NCI-H510A (cell line): ENCODE measurements at places on chromosomes 5 and 9.

DNA sequence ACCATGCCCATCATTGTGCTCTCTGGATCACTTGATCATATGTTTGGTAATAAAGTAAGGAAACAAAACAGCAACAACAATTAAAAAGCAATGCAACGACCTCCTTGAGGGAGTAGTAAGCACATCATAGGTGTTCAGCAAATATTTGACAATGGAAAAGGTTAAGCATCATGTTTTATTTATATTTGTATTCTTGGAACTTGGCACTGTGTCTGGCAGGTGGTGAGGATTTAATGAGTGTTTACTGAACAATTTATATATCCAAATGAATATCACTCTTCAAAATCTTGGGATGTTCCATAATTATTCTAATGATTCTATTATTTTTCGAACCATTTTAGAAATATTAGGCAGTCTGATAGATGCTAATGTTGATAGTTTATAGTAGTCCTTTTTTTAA is 6.2 kb downstream of the PIP5K1B start:
- DNase-seq = no peak

DNA sequence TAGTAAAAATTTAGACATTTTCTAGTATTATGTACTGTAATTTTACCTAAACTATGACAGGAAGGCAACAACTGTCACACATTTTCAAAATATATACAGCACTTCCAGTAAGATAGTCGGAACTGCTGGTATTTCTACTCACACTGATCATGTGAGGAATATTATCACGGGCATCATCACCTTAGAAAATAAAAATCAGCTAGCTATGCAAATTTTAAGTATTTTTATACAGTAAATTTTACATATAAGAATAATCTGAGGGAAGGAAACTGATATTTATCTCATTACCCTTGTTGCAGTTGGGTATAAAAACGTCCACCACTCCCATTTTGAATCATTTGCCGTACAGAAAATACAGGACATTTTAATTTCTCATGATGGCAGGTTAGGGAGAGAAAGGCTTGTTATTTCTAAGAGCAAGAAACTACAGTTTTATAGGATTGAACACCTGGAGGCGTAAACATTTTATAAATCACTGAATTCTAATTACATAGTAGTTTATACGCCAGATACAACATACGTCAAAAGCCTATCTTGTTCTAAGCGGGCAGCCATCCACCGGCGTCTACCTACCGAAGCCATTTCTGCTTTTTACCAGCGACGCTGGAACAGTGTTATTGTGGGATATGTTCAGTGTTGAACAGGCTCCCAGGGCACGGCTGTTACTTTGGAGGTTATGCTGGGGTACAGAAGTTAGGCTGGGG is 729 bp upstream of the TNPO1 start:
- DNase-seq = no peak

- no peak for DNase-seq
These were observed 17.1 kb downstream of the MTREX start for GRCh38 chr5:55324815-55325418.

DNA sequence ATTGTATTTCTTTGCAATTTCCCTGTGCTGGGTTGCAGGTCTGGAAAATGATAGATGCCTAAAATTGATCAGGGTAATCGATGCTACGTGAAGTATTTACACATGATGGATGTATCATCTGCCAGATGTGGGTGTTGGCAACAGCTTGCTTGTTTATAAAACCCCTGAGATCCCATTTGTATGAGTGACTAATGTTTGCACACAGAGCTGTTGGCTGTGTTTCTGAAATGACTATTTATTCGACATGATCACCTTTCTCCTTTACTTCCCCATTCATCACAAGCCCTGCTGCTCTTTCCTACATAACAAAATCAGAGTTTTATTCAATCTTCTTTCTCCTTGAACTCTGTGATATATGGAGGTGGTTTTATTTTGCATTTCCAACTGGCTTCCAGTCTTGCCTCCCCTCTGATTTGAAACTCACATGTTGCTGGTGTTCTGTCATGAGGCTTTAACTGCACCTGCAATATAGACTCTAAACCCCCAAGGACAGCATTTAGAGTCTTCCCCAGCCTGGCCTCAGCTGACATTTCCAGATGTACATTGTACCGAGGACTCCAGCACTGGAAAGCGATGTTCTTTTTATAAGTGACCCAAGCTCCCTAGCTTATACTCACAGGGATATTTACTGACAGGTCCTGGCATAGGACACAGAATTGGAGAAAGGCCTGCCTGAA is 50.7 kb upstream of the SHB start:
- no peak for DNase-seq

DNA sequence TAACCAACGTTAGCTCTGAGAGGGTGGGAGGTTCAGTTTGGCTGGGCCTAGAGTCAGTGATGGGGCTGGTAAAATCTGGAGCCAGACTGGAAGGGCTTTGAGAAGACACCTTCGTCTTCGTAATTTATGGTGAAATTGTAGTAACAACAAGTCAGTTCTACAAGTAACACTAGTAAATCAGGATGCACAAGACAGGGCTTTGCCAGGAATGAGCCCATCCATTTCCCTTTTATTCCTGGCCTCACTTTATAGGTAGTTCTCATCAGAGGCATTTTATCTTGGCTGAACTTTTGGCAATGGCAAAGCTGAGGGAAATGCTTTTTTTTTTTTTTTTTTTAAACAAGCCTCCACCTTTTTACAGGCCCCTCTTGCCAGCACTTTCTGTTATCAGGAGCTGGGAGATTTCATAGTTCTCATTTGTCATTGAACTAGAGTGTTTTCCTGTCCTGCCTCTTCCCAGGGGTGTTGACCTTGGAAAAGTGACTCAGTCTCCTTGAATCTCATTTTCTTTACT is 110.5 kb upstream of the KLF4 start:
- DNase-seq = no peak

DNA sequence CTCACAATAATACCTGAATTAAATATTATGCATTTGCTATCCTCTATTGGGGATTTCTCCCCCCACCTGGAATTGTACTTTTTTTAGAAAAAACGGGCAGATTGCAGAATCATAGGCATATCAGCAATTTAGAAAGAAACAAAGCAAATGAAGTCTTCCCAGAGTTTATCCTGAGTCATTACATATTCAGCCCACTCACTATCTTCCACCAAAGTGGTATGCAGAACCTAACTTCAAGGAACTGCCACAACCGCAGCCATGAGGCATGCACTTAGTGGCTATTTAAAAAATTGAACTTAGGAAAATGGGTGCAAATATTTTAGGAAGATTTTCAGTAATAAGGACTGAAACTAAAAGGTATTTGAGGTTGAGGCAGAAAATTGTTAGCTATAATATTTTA is 48.6 kb downstream of the UBAP1 start:
- no peak for DNase-seq

DNA sequence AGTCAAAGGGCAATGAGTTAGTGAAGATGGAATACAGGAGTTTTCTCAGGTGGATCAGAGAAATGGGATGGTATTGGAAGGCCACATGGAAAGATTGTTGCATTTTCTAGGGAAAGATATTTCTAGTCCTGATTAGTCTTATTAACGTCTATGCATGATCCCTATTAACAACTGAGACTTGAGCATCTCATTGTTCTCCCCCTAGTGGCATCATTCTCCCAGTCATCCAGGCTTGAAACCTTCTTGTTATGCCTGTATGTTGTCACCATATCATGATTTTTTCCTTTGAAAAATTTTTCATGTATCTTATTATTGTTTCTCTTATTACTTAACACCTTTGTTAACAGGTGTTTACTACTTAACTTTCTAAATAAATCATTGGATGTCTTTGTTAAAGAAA is 34.4 kb downstream of the KIF2A start:
- DNase-seq = no peak

GRCh38 chr9:94911986-94912635 is 185.6 kb downstream of the AOPEP start:
- no peak for DNase-seq

GRCh38 chr5:65892801-65893200 is 33.6 kb upstream of the ERBIN start:
- no peak for DNase-seq

DNA sequence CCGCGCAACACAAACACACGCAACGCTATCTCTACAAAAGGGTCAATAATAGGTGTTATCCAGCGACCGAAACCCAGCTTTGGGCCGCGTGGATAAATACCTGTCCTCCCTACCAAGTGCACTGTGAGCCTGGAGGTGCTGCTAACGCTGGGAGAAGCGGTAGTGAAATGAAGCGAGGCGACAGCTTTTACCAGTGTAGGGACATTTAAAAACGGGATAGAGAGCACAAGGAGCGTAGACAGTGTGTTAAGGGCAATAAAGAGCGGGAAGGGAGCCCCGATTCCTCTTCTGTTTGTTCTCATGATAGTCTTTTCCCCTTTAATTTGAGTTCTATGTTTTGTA is 421 bp upstream of the DEPDC1B start:
- no peak for DNase-seq

DNA sequence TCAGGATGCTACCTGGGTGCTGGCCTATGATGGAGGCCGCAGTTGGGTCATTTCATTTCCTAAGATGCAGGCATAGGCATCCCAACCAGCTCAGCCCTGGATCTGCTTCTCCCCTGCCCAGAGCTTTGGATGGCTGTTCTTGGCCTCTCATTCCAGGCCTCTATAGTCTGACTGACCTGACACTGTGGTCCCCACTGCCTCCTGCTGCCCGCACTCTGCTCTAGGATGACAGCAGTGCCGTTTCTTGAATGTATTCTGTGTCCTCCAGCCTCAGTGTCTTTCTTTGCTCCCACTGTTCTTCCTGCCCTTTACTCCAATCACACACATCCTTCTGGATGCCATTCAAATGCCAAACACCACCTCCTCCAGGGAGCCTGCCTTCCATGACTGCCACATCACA is 235.7 kb downstream of the HSPA4 start:
- DNase-seq = no peak

GRCh38 chr9:114357911-114358328 is 28.3 kb downstream of the ORM2 start:
- DNase-seq = no peak

DNA sequence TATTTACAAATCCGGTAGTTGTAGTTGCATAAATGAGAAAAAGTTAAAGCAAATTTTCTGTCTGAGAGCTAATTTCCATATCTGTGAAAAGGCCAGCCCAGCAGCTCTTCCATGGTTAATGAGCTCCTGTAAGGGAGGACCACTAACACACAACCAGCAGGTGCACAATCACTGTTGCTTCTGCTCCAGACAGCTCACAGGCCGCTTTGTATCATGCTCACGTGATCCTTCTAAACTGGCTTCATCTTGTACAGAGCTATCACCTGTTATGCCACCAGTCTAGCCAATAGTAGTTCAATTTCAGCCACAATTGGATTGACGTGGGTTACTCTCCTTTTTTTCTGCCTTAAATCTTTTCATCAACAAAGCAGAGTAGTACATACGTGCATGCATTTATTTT is 38.3 kb upstream of the FBXL17 start:
- no peak for DNase-seq

DNA sequence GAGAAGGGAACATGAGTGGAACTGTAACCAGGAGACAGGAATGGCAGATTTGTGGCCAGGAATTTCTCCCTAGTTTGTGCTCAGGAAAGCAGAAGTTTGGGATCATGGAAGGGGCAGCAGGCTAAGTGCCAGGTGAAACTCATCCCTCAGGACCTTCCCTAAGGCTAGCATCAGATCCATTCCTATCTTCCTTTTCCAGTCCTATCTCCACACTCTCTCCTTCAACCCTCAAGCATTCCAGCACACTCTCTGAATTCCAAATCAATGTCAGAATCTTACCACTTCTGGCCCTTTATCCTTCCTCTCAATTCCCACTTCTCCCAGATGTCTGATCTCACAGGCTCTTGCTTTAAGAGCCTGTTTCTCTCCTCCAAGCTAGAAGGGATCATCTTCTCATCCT is 53.2 kb upstream of the GRIA1 start:
- no peak for DNase-seq

GRCh38 chr9:109868722-109869121 is 88.7 kb downstream of the PALM2AKAP2 start:
- no peak for DNase-seq

DNA sequence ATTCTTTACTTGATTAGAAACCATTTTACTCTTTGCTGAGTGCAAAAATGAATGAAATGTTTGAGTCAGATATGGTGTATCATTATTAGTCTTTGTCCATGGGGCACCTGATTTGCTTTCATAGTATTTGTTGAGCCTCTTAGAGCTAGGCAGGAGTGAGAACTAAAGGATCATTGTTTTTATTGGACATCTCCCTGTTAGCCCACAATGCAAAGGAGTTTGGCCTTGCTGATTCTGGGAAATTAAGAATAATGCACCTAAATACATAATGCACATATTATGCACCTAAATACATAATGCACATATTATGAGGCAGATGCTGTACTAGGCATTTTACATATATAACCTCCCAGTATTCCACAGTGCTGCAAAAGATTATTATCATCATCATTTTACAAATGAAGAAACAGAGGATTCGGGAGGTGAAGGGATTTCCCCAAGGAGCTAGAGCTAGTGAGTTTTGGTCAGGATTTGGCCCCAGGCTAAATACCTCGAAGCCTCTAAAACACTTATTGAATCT is 113.0 kb upstream of the LIFR start:
- DNase-seq = no peak
